Stimulated activated CD4-positive, alpha-beta T cell treated with anti-CD3 and anti-CD28 coated beads, TNF-alpha, amount 100 ng/mL, for 4 hours (primary cell): ENCODE measurements at places on chromosomes 5 and 9.

DNA sequence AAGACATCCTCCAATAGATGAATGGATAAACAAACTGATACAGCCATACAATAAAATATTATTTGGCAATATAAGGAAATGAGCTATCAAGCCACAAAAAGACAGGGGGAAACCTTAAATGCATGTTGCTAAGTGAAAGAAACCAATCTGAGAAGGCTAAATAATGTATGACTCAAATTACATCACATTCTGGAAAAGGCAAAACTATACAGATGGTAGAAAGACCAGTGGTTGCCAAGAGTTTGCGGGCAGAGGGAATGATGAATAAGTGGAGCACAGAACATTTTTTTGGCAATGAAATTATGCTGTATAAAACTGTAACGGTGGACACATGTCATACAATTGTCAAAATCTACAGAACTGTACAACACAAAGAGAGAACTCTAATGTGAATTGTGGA, 63.3 kb downstream of the CSF2 start:
- DNase-seq = no peak

- DNase-seq = no peak
Measured at GRCh38 chr9:131403493-131403773, 9.5 kb downstream of the PRRC2B start.

- no peak for DNase-seq
Measured at GRCh38 chr9:109975574-109976295, 195.7 kb downstream of the PALM2AKAP2 start.

GRCh38 chr9:121658166-121658565, 6.7 kb downstream of the DAB2IP start:
- no peak for DNase-seq

- DNase-seq = no peak
Measured at GRCh38 chr9:136571531-136571930, 25.7 kb upstream of the NOTCH1 start.

DNA sequence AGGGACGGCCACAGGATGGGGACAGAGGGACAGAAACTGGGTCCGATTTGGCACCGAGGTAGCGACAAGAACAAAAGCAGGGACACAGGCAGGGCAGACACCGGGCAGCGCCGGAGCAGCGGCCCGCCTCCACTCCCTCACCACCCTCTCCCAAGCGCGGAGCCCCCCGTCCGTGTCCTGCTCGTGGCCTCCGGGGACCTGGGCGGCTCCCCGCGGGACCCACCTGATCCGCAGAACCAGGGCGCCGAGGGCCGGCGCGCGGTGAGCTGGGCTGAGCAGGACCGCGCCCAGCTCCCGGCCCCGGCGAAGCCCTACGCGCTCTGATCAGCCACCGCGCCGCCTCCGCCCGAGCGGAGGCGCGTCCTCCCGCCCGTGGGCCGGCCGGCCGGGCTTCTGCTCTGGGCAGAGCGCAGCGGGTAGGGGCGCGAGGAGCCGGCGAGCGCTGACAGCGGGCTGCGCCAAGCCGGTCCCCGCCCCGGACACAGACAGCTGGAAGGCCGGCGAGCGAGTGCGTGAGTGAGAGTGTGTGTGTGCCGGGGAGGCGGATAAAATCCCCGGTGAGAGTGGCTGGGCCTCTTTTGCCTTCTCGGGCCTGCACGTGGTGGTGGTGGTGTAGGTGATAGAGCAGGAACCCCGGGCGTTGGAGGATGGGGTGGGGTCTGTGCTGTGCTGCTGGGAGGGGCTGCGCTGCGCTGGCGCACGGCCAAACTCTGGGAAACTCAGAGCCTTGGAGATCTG, at the start of gene GGTA1:
Gene GGTA1, minus strand, starts transcription at position 418 of the 738 bp plus-strand sequence. CDS start 31,922 bp downstream, outside the sequence.
- no peak for DNase-seq

DNA sequence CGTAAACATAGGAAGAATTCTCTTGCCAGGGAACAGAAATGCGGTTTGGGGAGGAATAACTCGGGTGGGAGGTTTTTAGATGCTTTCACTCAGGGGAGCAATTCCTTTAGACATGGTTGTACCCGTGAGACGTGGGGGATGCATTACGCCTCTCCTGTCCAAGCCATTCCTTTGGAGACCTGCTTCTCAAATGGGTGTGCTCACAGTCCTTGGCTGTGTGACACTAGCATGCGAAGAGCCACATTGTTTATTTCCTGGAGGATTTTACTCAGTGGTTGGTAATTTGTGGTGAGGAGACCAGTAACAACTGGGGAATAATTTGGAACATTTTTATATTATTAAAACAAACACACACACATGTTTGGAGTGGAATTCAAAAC, 18.5 kb downstream of the COL15A1 start:
- DNase-seq = no peak
